ENCODE measurements at places on chromosomes 16 and 17.

DNA sequence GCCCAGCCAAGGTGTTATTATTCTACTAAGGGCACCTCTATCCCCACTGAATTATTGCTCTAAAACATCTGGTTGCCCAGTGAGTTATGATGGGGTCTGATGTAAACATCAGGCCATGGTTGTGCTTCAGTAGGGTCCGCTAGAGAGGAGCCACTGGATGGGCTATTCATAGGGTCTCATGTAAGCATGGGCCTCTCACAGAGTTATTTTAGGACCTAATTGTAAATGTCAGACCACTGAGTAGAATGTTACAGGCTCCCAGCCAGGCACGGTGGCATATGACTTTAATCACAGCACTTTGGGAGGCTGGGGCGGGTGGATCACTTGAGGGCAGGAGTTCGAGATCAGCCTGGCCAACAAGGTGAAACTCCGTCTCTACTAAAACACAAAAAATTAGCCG is 5.3 kb downstream of the RAPGEFL1 start:
- DNase-seq: no peak

DNA sequence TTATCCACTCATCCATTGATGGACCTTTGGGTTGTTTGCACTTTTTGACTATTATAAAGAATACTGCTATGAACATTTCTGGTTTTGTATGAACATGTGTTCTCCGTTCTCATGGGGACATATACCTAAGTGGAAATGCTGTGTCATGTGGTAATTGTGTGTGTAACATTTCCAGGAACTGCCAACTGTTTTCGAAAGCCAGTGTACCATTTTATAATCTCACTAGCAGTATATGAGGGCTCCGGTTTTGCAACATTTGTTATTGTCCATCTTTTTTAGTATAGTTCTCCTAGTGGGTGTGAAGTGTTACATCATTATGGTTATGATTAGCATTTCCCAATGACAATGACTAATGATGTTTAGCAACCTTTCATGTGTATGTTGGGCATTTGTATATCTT is 5.1 kb upstream of the TRIM25 start:
- DNase-seq: no peak

GRCh38 chr17:28177351-28177750 is 134.9 kb downstream of the NLK start:
- no peak for DNase-seq

DNA sequence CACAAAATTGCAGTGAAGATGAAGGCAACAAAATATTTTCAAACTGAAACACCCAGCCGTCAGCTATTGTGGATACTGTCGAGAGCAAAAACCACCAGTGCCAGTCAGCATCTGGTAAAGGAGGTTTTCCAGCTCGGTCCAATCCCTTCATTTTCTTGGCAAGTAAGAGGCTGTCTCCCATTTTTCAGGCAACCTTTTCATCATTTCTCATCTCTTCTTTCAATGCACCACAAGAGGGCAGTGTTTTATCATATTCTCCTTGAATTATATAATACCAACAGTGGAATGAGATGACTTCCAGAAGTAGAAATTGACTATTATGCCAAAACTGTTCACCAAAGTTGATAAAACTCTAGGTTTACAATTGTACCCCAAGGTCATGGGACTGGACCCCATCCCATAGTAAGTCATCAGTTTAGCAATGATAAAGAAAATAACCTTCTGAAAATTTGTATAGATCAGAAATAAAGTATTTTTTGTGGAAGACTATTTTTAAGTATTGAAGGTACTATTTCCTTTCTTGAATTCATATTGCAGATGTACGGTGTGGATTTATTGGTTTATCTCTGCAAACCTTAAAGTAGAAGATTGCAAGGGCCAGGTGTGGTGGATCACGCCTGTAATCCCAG is 16.8 kb downstream of the NQO1 start:
- peak; percentile 60 for DNase-seq

DNA sequence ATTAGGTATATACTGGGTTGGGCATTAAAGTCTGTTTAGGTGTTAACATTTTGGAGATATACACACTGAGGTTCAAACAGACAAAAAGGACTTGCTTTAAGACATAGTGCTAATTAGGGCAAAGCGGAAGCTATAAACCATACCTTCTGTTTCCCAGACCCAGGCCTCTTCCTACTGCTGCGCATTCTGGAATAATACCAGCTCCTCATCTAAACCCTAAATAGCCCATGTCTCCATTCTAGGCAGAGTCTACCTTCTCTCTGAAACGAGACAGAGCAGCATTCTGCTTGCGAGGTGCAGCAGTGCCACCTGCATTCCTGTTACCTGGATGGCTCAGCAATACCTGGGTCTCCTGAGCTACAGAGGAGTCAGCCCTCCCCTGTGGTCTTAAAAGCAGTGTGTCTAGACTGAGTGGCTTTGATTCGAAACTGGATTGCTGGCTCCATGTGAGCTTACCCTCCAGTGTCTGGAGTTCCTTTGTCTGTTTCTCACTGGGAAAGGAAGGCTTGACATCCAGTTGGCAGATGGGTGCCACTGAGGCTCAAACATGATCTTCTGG is 6.4 kb downstream of the YPEL2 start:
- DNase-seq: no peak

- DNase-seq: no peak
These were observed 10.8 kb downstream of the TBKBP1 start for GRCh38 chr17:47704736-47705135.

- no peak for DNase-seq
These were observed 54.4 kb downstream of the COX10 start for GRCh38 chr17:14123619-14124278.

DNA sequence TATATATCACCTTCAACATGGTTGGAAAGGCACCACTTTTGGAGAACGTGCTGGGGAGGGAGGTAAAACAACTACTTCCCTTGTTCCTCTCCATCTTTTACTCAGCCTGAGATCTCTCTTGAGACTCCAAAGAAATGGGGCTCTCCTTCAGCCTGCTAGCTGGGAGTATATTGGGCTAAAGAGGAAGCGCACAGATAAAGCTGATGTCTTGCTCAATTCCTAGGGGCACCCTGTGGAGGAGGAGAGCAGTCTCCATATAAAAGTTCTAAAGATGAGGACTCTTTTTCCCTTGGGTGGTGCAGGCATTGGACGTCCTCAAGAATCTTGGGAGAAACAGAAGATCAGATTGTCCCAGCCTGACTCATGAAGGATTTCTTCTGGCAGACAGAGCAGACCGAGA is 4.6 kb upstream of the ETV4 start:
- no peak for DNase-seq

DNA sequence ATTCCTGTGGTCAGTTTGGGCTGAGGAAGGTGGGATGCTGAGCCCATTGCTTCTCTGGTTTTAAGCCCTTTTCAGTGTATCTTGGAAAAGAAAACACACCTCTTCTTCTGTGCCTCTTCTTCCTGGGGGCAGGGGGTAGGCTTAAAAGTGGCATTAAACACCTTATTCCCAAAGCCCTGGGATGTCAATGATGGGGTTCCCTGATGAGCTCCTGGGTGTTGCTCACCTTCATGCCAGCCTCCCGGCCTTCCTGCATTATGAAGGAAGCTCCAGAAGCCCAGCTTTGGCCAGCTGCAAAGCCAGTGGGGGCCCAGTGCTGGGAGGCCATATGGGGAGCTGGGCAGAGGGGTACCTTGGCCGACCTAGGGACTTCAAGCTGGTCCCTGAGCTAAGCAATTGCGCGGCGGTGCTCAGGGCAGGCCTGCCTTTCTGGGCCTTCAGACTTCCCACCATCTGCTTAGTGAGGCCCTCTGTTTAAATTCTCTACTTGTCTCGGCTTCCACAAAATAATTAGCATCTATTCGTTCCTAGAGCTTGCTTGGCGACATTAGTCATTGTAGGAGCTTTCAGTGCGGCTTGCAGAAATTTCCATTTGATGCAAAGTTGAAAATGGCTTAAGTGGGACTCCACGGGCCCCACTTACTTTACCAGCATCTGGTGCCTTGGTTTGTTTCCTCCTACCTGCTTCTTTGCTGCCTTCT is 121.7 kb upstream of the NLRP1 start:
- DNase-seq: no peak

DNA sequence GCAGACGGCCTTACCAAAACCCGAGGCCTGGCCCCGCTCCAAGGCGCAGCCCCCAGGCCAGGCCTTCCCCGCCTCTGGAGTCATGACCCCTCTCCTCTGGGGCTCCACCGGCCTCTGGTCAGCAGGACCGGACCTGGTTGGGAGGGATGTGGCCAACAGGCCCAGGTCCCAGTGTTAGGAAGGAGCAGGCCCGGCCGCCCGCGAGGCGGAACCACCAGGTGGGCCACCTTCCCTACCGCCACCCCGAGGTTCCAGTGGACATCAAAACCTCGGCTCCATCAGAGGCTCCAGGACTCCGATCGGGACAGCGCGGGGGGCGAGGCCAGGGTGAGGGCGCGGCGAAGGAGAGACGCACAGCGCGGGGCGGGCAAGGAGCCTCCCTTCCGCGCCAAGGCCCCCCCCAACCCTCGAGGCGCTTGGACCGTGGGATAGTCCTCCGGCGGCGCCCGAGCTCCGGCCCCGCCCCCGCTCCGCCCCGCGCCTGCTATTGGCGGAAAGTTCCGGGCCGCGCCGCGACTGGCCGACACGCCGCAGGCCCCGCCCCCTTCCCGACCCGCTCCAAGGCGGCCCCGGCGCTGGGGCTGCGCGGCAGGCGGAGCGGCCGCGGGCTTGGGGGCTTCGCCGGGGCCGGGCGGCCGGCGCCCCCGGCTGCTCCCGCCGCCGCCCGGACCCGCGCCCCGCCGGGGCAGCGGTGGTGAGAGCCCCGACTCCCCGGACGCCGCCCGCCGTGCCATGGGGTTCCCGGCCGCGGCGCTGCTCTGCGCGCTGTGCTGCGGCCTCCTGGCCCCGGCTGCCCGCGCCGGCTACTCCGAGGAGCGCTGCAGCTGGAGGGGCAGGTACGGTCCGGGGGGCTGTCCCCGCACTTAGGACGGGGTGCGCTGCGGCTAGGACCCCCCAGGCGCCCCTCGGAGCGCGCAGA is at the start of gene METRN:
TSS of gene METRN (plus strand) at position 561 of the 919 bp plus-strand sequence. CDS start at position 733, 172 bp downstream.
- peak; percentile 41 for DNase-seq

DNA sequence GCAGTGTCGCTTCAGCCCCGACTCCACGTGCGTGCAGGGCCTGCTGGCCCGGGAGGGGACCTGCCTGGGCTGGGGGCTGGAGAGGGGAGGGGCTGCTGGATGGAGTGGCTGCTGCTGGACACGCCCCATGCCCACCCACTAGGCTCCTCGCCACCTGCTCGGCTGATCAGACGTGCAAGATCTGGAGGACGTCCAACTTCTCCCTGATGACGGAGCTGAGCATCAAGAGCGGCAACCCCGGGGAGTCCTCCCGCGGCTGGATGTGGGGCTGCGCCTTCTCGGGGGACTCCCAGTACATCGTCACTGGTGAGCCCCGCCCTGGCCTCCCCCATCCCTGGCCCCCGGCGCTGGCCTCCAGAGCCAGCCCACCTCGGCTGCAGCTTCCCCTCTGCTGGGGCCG is 2.4 kb downstream of the BRICD5 start:
- peak; percentile 4 for DNase-seq

DNA sequence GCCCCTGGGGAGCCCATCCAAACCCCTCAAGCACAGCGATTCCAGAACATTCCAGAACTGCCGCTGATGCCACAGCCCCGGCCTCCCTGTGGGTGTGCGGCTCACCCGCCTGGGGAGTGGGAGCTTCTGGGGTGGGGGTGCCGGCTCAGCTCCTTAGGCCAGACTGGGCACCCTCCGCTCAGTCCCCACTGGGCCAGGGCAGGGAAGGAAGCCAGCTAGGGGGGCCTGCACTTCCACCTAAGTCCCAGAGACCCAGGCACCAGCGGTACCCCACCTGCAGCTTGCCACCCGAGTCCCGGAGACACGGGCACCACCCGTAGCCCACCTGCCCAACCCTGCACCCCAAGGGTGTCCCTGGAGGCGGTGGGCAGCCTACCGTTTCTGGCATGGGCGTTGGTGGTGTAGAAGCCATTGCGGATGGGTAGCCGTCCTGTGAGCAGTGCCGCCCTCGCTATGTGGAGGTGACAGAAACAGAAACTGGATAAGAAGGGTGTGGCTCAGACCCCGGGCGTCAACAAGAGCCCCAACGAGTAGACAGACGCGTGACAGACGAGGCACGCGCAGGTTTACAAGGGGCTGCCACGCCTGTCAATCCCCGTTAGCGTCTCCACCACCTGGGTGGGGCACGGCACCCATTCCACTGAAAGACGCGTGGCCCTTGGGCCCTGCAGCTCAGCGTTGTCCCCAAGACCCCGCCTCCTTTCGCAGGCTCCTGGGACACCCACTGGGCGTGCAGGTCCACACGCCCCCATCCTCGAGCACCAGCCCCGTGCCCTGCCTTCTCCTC is 15.0 kb downstream of the GALNS start:
- no peak for DNase-seq

GRCh38 chr16:29007730-29008593 is 23.1 kb downstream of the LAT start:
- DNase-seq: no peak

GRCh38 chr17:11418342-11418741 is 177.3 kb downstream of the SHISA6 start:
- DNase-seq: no peak

DNA sequence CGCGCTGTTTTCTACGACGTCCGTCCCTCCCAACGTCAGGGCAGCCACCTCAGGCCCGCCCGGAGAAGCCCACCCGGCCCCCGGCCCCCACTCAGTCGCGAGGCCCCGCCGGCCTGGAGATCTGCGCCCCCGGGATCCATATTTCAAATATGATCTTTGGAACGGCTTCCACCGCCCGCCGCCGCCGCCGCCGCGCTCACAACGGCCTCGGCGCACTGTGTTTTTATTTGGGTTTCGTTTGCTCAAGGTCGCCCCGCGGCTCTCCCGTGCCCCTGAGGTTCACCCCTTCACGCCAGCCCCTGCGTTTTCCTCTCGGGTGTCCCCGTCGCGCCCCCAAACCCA is 4.2 kb upstream of the CBX4 start:
- no peak for DNase-seq

DNA sequence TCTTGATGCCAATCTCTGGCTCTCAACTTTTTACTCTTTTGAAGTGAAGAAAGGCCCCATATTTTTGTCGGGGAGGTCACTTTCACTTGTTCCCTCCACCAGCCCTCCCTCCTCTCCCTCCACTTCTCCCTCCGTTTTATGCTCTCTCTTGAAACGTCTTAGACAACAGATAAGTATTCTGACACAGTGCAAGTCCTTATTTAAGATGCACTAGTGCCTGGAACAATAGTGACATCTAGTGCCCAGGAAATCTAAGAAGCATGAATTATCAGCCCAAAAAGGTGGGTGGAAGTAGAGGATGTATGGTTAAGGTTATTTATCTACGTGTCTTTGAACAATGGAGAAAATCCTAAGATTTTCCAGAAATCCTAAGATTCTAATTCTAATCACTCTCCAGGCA is 17.9 kb downstream of the PSME3IP1 start:
- DNase-seq: peak; percentile 21

DNA sequence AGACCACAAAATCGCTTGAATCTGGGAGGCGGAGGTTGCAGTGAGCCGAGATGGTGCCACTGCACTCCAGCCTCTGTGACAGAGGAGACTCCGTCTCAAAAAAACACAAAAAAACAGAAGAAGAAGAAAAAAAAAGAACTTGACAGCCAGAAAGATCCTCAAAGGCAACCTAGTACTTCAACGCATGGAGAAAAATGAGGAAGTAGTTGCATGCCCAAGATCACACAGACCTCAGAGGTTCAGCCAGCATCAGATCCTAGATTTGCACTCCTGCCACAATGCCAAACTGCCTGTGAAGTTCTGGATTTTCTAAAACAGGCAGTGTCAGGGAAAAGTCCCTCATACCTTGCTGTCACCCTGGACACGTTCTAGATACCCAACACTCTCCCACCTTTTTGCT is 1.5 kb downstream of the ATPAF2 start:
- no peak for DNase-seq
